ENCODE measurements at places on chromosomes 5 and 9.

DNA sequence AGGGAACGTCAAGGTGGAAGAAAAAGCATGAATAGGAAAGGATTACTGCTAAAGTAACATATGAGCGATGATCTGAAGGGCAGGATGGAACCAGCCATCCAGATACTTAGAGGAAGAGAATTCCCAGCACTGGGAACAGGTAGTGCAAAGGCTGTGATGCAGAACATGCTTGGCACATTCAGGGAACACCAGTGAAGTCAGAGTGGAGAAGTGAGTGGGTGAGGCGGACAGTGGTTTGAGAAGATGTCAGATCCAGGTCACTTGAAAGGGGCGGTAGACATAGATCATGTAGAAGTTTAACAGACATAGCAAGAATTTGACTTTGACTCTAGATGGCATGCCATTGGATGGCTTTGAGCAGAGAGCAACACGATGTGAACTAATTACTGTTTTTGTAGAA is 374.2 kb downstream of the PDE4D start:
- H3K27ac ChIP-seq, result no peak overlapping the region
- H3K4me3 ChIP-seq, result no peak overlapping the region
- H3K4me1 ChIP-seq, result no peaks in the 10 kb centered on the region
- no peaks in the 10 kb centered on the region for H3K27me3 ChIP-seq

GRCh38 chr5:80656425-80656824 is 1.6 kb upstream of the DHFR start:
- no peaks in the 10 kb centered on the region for H3K27me3 ChIP-seq
- H3K27ac ChIP-seq, result peak overlapping the region; percentile 95
- DNase-seq, result no peak
- peaks cover 32% of the 10 kb centered on the region for H3K4me1 ChIP-seq
- peak overlapping the region; percentile 83 for H3K4me3 ChIP-seq

DNA sequence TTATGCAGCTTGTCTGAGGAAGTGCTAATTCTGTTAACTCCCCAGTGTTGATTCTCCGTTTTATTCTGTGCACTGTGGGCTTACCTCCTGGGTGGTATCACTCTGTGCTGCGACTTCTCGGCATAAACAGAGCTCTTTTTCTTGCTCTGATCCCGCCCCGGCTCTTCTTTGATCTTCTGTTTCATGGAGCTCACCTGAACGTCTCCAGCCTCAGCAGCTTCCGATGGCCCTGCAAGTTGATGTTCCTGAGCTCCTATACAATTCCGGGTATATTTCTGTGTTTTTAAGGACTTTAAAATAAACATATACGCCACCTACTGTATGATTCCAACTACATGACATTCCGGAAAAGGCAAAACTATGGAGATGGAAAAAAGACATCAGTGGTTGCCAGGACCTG is 110.8 kb downstream of the TENT4A start:
- H3K4me1 ChIP-seq, result peaks cover 23% of the 10 kb centered on the region
- H3K4me3 ChIP-seq, result no peak overlapping the region
- H3K27me3 ChIP-seq, result peaks cover 18% of the 10 kb centered on the region
- H3K27ac ChIP-seq, result no peak overlapping the region
- peaks cover 3% of the 10 kb centered on the region for H3K36me3 ChIP-seq

DNA sequence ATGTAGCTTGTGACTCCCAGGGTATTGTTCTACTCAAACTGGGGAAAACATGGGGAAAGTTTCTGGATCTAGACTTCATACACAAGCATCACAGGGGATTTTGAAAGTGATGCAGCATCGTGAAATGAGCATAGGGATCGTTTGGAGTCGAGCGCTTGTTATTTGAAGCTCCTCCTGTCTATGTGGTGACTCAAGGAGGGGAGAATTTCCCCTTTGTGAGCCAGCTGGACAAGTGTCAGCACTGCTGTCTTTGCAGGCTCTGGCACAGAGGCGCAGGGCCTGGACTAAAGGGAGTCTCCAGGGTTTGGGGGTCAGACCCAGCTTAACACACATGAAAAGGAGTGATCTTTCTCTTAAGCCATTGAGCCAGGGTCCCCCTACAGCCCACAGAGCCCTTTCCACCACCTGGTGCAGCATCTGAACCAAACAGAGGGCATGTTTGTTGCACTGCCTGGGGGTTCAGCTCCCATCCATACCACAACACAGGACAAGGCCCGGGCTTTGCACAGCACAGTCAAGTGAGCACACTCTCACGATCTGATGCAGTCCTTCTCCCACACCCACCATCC is 51.0 kb downstream of the IRF1 start:
- H3K4me3 ChIP-seq, result no peak overlapping the region
- no peaks in the 10 kb centered on the region for H3K27me3 ChIP-seq
- peaks cover 73% of the 10 kb centered on the region for H3K36me3 ChIP-seq
- H3K4me1 ChIP-seq, result peaks cover 94% of the 10 kb centered on the region
- no peak for DNase-seq

- H3K27ac ChIP-seq, result no peak overlapping the region
- H3K4me3 ChIP-seq, result no peak overlapping the region
- no peaks in the 10 kb centered on the region for H3K27me3 ChIP-seq
Observed at GRCh38 chr5:85388770-85389169, 1004.1 kb upstream of the EDIL3 start.

- peaks cover 23% of the 10 kb centered on the region for H3K36me3 ChIP-seq
- H3K27me3 ChIP-seq, result no peaks in the 10 kb centered on the region
- peak overlapping the region; percentile 94 for H3K4me3 ChIP-seq
- H3K4me1 ChIP-seq, result peaks cover 74% of the 10 kb centered on the region
- DNase-seq, result peak; percentile 42
Observed at GRCh38 chr5:176542596-176543427, 5.6 kb upstream of the RNF44 start.

DNA sequence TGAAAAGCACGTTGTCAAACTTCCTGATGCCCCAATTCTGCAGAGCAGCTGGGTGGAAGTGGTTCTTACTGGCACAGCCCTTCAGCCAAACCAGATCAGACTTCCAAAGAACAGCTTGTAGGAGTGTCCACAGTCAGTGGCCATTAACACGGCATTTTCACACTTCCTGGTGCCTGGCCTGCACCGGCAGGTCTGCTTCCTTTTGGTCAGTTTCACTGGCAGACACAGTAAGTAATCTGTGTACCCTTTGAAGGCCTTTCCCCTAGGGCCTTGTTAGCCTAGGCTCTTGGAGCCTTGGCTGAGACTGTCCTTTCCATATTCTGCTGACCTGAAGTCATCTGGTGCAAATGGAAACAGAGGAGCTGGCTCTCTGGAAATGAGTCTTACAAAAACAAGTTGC is 297.5 kb upstream of the TNC start:
- H3K27me3 ChIP-seq, result peaks cover 6% of the 10 kb centered on the region
- DNase-seq, result no peak
- H3K36me3 ChIP-seq, result no peaks in the 10 kb centered on the region
- H3K27ac ChIP-seq, result no peak overlapping the region

DNA sequence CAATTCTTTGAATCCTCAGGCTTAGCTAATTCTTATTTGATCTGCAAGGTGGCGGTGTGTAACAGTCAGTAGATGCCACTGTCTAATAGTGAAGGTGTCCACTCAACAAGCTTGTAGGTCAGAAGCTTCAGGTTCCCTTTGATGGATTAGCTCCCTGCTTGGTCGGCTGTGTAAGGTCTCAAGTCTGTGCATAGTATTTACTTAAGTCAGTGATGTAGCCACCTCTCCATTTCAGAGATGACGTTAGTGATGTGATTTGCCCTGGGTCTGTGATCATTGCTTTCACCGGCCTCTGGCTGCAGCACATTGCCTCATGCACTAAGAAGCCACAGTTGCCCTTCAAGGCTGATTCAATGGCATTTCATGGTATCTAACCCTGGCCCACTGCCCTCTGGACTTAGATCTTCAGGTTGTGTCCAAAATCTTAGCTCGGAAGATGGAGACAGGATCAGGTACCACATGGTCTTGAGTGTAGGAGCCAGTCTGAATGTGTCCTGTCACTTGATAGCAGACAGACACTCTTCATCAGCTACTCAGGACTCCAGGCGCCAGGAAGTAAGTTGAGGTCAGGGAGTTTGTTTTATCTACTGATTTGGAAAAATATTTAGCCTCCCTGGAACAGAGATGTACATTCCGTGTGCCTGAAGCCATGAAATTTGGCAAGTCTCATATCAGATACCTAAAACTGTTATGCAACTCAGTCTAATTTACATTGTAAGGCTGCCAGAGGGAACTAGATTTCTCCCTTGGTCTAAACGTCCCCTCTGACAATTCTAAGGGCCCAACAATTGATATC is 42.9 kb downstream of the SUB1 start:
- no peak overlapping the region for H3K27ac ChIP-seq
- H3K27me3 ChIP-seq, result no peaks in the 10 kb centered on the region
- no peaks in the 10 kb centered on the region for H3K4me1 ChIP-seq
- H3K4me3 ChIP-seq, result no peak overlapping the region
- no peak for DNase-seq
